ENCODE measurements at places on chromosomes 12 and 14.
A peak's percentile ranks its signal among the peaks of the same experiment; 100 is the strongest.

DNA sequence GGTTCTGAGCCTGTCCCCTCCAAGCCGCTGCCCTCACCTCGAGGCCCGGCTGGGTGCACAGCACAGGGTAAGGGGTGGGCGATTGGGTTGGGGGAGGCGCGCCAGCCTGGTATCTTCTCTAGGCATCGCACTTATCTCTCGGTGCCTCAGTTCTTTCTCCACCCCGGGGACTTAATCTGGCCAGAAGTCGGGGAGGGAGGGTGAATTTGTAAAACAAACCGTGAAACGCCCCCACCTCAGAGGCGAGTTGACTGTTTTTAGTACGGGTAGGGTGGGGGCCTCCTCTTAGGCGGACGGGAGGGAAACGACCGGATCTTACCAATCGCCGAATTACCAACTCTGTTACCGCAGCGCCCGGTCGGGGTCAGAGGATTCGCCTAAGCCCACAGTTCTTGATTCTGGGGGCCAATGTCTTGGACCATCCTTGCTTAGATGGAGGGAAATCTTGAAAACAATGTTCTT is 1.4 kb upstream of the TBX3 start:
- peaks cover 30% of the 10 kb centered on the region for H3K4me1 ChIP-seq
- no peaks in the 10 kb centered on the region for H3K36me3 ChIP-seq
- no peak for DNase-seq
- peak overlapping the region; percentile 96 for H3K27ac ChIP-seq

DNA sequence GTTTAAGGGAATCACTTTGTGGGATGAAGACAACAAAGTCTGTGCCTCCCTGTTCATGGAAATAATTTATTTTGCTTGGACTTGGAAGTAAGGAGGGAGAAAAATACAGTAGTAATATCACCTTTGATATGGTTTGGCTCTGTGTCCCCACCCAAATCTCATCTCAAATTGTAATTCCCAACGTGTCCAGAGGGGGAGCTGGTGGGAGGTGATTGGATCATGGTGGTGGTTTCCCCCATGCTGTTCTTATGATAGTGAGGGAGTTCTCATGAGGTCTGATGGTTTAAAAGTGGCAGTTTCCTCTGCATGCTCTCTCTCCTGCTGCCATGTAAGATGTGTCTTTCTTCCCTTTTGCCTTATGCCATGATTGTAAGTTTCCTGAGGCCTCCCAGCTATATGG is 460.7 kb downstream of the NOVA1 start:
- H3K4me3 ChIP-seq: no peak overlapping the region
- DNase-seq: no peak
- H3K27ac ChIP-seq: no peak overlapping the region
- H3K36me3 ChIP-seq: no peaks in the 10 kb centered on the region
- H3K4me1 ChIP-seq: peaks cover 18% of the 10 kb centered on the region
- H3K27me3 ChIP-seq: no peaks in the 10 kb centered on the region

- no peak for DNase-seq
- no peaks in the 10 kb centered on the region for H3K27me3 ChIP-seq
- H3K4me3 ChIP-seq: no peak overlapping the region
- no peaks in the 10 kb centered on the region for H3K36me3 ChIP-seq
- no peak overlapping the region for H3K27ac ChIP-seq
Observed at GRCh38 chr14:83825843-83826242, 1704.1 kb upstream of the FLRT2 start.

DNA sequence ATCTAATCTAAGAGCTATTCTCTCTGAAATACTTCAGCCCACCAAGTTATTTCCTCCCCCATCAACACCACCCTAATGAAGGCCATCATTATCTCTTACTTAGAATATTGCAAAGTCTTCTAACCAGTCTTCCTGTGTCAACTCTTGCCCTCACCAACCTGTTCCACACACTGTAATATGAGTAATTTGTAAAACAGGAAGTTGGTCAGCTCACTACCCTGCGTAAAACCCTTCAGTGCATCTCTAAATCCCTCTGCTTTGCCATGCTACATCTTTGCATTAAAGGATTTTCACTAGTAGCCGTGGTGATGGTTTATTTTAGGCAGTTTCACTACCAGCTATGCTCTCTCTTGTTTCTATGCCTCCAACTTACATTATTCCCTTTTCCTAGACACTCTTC is 70.0 kb downstream of the KIF21A start:
- H3K27me3 ChIP-seq: no peaks in the 10 kb centered on the region
- peak; percentile 17 for DNase-seq
- H3K36me3 ChIP-seq: no peaks in the 10 kb centered on the region

DNA sequence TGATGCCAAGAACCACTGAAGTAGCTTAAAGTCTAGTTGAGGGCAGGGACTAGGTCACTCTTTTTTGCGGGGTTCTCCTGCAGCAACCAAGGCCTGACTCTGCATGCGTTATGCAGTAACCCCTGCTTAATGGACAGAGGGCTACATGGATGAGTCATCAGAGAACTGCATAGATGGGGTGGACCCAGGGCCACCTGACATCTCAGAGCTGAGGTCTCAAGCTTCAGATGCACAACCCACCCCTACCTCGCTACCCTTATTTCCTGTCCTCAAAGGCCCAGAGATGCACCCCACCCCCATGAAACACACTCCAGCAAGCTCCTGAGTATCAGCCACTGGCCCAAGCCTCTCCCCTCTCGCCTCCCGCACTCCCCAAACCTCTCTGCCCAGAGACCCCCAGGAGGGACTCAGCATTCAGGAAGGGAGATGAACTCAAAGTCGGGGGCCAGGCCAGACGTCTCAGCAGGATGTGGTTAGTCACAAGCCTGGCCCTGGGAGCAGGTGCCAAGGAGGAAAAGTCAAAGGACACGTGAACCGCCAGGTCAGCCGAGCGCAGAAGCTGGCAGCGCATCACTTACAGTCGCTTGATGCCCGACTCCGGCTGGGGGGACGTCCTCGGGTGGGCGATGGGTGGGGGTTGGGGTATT is 25.8 kb downstream of the SNRNP35 start:
- no peak overlapping the region for H3K27ac ChIP-seq
- no peak overlapping the region for H3K4me3 ChIP-seq
- H3K27me3 ChIP-seq: no peaks in the 10 kb centered on the region
- DNase-seq: no peak

- H3K27me3 ChIP-seq: no peaks in the 10 kb centered on the region
- DNase-seq: no peak
- H3K27ac ChIP-seq: no peak overlapping the region
- H3K36me3 ChIP-seq: no peaks in the 10 kb centered on the region
- H3K4me3 ChIP-seq: no peak overlapping the region
Observed at GRCh38 chr12:32265456-32265855, 133.9 kb upstream of the FGD4 start.

GRCh38 chr14:104149617-104150135 is 11.3 kb downstream of the KIF26A start:
- no peaks in the 10 kb centered on the region for H3K27me3 ChIP-seq
- no peak overlapping the region for H3K4me3 ChIP-seq
- peak; percentile 27 for DNase-seq

GRCh38 chr14:28653521-28653920 is 113.1 kb upstream of the FOXG1 start:
- DNase-seq: no peak
- H3K36me3 ChIP-seq: no peaks in the 10 kb centered on the region
- no peak overlapping the region for H3K27ac ChIP-seq
- H3K27me3 ChIP-seq: no peaks in the 10 kb centered on the region

- DNase-seq: no peak
- H3K36me3 ChIP-seq: no peaks in the 10 kb centered on the region
- H3K4me1 ChIP-seq: peaks cover 13% of the 10 kb centered on the region
Observed at GRCh38 chr12:83145325-83145840, 458.7 kb downstream of the TMTC2 start.

GRCh38 chr12:124464062-124464461 is 103.3 kb downstream of the NCOR2 start:
- H3K4me1 ChIP-seq: no peaks in the 10 kb centered on the region
- no peak for DNase-seq
- H3K27ac ChIP-seq: peak overlapping the region; percentile 28
- H3K36me3 ChIP-seq: peaks cover 13% of the 10 kb centered on the region
- no peak overlapping the region for H3K4me3 ChIP-seq
- no peaks in the 10 kb centered on the region for H3K27me3 ChIP-seq

DNA sequence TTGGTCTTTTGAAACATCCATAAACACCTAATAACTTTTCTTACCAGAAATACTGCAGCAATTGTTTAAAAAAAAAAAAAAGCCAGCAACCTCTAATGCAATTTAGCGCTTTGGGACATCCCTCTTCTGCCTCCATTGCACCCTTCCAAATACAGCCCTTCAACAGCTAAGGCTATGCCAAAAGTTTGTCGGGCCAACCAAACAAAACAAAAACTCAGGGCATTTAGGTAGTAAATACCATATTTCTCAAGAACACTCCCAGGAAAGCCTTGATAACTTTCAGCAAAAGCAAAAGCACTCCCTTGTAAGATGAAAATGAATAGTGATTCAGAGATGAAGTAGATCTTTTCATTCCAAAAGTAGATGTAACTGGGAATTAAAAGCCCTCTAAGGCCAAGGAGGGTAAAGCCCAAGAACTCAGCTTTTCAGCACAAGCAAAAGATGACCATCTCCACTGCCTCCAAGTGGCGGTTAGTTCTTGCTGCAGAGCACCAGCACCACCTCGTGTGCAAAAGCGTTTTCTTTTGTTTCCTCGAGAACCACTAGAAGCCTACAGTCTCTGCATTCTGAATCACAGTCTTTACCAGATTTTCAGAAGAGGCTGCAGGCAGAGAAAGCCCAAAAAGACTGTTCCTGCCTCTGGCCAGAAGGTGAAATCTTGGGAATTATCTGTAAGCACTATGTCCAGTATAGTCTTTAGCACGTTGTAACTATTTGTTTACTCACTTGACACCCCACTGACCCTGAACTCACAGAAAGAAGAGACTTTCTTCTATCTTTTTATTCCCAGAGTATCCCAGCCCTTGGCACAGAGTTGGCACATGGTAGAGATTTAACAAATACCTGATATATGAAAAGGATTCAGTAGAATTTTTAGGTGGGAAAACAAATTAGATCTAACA is 53.1 kb downstream of the SIX6 start:
- H3K4me3 ChIP-seq: no peak overlapping the region
- H3K27me3 ChIP-seq: no peaks in the 10 kb centered on the region
- no peaks in the 10 kb centered on the region for H3K36me3 ChIP-seq
- no peak overlapping the region for H3K27ac ChIP-seq

DNA sequence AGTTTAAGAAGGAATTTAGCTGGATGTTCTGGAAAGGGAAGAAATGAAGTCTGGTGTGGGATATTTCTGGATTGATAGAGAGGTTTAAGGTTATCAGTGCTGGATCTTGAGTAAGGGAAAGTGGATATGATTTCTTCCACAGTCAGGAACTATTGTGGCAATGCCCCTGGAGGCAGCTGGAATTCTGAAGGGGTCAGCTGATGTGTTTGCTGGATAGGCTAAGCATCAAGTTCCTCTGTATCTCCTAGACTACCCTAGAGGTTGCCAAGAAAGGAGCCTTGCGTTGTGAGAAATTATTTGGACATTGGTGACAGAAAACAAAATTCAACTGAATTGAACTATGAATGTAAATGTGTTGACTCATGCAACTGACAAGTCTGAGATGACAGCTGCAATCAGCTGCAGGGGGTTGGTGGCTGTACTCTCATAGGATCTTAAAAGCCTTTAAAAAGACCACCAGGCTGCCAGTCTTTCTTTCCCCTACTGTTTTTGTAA is 244.4 kb downstream of the ATXN7L3B start:
- DNase-seq: no peak
- no peak overlapping the region for H3K4me3 ChIP-seq
- no peaks in the 10 kb centered on the region for H3K4me1 ChIP-seq
- no peaks in the 10 kb centered on the region for H3K27me3 ChIP-seq
- H3K36me3 ChIP-seq: no peaks in the 10 kb centered on the region

- no peaks in the 10 kb centered on the region for H3K27me3 ChIP-seq
- H3K4me1 ChIP-seq: no peaks in the 10 kb centered on the region
- no peak overlapping the region for H3K27ac ChIP-seq
- no peak for DNase-seq
Observed at GRCh38 chr14:96064866-96065265, 25.7 kb downstream of the C14orf132 start.

DNA sequence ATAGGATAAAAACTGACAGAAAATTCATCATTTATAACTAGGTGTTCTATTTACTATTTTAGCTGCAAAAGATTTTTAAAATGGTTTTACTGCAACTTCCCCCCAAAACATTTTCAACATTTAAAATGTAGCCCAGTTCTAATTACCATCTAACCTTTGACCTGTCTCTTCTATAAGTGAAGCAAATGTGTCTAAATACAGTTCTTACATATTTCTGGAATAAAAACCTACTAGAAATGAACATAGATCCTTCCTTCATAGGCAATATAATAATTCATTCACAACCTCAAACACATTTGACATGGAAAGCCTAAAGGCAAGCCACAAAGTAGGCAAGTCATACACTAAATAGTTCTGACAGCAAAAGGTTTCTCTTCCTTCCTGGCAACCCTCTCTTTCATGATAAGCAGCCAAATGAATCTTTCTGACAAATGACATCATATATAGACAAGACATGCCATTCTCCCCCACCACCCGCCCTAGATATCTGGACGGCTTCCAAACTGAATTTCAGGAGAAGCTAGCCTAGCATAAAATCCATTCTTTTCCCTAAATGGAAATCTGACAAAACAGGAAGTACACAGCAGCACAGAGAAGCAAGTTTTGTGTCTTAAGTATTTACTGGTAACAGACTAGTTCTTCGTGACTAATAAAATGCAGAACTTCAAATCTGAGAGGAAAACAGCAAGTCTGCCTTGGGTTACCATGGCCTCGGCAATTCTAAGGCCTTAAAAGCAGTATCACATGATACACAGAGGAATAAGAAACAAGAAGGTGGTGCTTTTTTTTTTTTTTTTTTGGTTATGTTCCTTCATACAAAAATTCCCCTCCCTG is 17.2 kb upstream of the ARID4A start:
- H3K4me1 ChIP-seq: no peaks in the 10 kb centered on the region
- H3K4me3 ChIP-seq: no peak overlapping the region
- peak overlapping the region; percentile 67 for H3K27ac ChIP-seq
- H3K27me3 ChIP-seq: no peaks in the 10 kb centered on the region
- peaks cover 20% of the 10 kb centered on the region for H3K36me3 ChIP-seq

- no peaks in the 10 kb centered on the region for H3K27me3 ChIP-seq
- no peak for DNase-seq
- no peaks in the 10 kb centered on the region for H3K36me3 ChIP-seq
- H3K27ac ChIP-seq: no peak overlapping the region
- H3K4me3 ChIP-seq: no peak overlapping the region
- peaks cover 19% of the 10 kb centered on the region for H3K4me1 ChIP-seq
Observed at GRCh38 chr14:100287202-100287997, 18.8 kb downstream of the SLC25A29 start.
